ENCODE measurements at places on chromosomes 1 and 21.

DNA sequence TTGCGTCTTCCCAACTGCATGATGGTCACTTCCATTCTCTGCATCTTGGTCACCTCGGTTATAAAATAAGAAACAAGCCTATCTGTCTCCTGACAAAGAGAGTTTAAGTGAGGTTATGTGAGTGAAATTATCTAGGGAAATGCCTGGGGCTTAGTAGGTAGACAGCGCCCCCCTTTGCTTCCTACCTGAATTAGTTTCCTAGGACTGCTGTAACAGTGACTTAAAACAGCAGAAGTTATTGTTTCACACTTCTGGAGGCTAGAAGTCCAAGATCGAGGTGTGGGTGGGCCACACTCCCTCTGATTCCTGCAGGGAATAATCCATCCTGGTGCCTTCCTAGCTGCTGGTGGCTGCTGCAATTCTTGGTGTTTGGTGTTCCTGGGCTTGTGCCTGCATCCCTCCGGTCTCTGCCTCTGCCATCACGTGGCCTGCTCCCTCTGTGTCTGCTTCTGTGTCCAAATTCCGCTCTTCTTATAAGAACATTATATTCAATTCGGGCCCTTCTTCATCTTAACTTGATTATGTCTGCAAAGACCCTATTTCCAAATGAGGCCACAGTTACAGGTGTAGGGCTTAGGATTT, 92.6 kb downstream of the IGSF21 start:
- no peak for DNase-seq

DNA sequence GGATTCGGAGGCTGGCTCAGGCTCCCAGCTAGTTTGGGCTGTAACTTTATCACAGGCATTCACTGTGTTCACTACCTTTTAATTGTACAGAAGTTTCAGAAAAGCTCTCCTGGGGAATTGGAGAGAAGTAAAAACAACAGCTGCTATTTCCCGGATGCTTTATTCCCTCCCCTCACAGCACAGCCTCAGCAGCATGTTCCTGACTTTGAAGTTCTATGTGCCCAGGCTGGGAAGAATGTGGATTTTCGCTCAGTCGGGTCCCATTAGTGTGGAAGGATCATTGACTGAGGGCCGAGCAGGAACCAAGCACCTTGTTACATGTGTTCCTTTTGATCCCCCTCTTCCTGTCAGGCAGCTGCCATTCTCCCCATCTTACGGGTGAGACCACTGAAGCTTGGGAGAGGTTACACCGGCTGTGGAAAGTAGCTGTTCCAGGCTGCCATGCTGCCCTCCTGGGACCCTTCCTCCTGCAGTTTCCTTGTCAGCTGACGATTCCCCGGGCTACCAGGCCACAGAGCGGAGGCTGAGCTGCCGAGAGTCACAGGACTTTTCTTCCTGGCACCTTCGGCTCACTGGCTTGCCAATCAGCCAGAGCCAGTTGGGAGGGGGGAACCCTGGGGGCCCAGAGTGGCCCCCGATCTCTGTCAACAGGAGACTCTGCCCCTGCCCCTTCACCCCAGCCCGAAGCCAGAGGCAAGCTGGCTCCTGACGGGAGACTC, 223.1 kb upstream of the TMEM51 start:
- DNase-seq: no peak

GRCh38 chr21:40668555-40669275, 178.2 kb downstream of the DSCAM start:
- no peak for DNase-seq

- no peak for DNase-seq
Observed at GRCh38 chr1:200737647-200738291, 924 bp upstream of the CAMSAP2 start.

DNA sequence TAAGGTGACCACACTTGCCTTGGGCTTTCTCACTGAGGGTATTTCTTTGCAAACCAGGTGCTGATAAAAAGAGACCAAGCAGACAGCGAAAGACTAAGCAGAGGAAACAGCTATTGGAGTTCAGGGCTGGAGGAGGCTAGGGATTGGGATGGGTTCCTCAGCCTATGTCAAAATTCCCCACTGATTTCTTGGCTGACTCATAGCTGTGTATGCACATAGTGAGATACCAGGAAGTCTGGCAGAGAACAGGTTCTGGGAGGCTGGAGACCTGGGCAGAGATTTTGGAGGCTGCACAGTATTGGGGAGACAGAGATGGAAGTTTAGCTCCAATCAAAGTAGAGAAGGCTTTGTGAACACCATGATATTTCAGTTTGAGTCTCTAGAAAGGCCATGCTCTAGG, 25.3 kb downstream of the YARS1 start:
- DNase-seq: no peak

DNA sequence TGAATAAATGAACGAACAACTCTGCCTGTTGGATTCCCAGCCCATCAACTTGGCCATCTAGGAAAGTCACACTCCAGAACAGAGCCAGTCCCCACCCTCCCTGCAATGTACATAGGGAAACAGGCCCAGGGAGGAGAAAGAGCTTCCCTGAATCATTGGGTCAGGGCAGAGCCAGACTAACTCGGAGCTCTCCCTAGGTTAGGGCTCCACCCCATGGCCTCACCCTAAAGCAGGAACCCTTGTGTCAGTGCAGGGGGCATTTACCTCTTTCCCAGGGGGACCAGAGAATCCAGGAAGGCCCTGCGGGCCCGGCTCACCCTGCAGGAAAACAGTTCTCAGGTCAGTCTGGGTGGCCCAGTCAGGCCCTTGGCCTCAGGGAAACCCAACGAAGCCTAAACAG, 11.6 kb downstream of the COL9A2 start:
- no peak for DNase-seq

GRCh38 chr1:3471356-3472087, 17.1 kb downstream of the ARHGEF16 start:
- no peak for DNase-seq

DNA sequence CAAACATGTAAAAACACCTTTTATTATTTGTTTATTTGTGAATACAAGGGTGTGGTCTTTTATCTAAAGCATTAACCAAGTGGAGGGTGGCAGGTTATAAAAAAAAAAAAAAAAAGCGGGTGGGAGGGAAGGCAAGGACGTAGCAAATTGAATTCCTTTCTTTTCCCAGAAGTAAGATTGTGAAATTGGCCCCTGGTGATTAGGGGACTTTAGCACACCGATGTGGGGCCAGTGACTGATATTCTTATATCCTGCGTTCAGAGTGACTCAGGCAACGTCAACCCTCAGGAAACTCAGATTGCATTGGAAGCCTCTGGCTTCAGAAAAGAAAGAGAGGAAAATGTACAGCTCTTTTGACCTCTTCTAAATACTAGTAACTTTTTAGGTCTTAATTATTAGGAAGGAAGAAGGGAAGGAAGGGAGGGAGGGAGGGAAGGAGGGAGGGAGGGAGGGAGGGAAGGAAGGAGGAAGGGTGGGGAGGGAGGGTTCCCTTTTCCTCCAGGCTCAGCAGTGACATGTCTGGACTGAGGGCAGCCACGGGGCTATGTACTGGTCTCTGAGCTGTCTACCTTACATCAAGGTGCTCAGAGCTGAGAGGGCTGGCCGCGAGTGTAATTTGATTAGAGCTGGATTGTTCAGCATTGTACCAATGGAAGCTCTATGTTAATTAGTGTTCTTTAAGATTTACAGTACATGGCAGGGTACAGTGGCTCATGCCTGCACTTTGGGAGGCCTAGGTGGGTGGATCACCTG, 30.2 kb downstream of the EVA1C start:
- no peak for DNase-seq

GRCh38 chr1:156499842-156500542, 583 bp downstream of the MEF2D start:
- DNase-seq: peak; percentile 59

GRCh38 chr1:153945131-153945794, 1.3 kb downstream of the DENND4B start:
- DNase-seq: peak; percentile 86

DNA sequence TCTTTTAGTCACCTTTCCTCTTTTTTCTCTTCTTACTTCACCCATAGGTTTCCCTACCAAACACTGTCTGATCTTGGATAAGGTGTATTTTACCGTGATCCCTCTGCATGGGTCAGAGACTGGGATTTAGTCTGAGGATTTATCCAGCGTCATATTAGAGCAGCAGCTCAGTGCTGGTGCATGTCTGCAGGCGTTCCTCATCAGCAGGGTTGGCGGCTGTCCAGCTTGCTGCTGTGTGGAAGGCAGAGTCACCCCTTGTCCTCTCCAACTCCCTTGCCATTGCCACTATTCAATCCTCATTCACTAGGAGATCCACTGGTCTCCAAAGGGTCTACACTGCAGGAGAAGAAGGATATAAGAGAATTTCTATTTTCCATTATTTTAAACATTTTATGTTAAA, 7.3 kb upstream of the FAM78B start:
- DNase-seq: no peak

DNA sequence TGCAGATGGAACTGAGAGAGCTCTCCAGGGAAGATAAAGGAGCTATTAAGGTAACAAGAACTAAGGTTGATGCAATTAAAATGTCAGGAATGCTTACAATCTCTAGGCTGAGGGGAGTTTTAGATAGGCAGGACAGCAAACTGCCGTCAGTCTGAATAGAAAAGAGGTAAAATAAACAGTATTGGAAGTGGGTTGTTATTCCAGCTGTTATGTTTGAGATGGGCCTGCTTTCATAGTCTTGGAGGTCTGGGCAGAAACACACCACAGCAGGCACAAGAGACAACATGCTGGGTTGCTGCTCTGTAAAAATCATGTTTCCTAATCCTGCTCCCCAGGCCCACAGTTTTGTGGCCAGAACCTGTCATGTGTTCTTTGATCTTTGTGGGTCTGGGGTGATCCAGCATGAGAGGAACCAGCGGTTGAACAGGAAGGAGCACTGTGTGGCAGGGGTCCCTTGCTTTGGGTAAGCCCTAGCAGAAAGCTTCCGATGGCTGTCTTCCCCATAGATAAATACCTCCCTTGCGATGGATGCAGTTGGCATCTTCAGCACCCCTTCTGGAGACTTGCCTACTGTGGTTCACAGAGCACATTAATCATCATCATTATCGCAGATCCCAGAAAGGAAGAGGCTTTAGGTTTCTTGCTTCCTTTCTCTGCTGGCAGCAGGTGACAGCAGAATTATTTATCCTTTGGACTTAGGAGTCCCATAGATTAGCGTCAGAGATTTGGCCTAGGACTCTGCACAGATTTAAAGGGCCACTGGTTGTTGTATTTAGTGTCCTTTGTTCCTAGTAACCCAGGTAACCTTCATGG, 97.1 kb downstream of the AK5 start:
- no peak for DNase-seq

- peak; percentile 84 for DNase-seq
Observed at GRCh38 chr1:235093696-235094592, 34.7 kb downstream of the TOMM20 start.

DNA sequence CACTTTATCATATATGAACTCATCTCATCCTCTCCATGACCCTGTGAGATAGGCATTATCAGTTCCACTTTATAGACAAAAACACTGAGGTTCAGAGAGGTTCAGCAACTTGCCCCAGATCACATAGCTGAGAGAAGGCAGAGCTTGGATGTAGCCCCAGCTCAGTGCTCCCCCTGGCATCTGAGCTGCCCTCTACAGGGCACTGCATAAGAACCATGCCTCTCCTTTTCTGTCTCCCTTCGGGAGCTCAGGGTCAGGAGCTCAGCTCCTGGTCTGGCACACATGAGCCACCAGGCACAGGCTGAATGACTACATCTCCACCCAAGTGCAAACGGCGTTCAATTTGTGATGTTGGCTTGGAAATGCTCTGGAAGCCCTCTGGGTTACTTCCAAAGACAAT, 16.9 kb downstream of the RAB7B start:
- DNase-seq: no peak

DNA sequence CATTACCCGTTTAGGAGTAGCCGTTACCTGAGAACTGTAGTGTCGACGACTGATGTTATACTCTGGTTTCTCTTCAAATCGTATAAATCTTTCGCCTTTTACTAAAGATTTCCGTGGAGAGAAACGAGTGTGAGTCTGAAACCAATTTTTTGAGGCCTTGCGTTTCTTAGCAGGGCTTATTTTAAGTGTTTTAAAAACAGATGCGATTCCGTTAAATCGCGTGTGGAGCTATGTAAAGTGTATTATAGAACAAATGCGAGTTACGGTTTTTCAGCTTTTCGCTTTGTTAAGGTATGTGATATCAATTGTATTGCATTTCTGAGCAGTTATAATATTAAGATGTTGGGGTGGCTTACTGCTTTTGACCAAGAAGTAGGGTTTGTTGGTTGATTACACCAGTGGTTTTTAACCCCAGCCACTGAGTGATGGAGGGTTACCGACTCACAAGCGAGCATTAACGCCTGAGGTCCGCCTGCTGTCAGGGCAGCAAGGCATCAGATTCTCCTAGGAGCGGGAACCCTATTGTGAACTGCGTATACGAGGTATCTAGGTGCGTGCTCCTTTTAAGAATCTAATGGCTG, 18.0 kb downstream of the KIAA2013 start:
- peak; percentile 87 for DNase-seq

- DNase-seq: no peak
Observed at GRCh38 chr1:107883562-107883961, 81.4 kb downstream of the VAV3 start.

DNA sequence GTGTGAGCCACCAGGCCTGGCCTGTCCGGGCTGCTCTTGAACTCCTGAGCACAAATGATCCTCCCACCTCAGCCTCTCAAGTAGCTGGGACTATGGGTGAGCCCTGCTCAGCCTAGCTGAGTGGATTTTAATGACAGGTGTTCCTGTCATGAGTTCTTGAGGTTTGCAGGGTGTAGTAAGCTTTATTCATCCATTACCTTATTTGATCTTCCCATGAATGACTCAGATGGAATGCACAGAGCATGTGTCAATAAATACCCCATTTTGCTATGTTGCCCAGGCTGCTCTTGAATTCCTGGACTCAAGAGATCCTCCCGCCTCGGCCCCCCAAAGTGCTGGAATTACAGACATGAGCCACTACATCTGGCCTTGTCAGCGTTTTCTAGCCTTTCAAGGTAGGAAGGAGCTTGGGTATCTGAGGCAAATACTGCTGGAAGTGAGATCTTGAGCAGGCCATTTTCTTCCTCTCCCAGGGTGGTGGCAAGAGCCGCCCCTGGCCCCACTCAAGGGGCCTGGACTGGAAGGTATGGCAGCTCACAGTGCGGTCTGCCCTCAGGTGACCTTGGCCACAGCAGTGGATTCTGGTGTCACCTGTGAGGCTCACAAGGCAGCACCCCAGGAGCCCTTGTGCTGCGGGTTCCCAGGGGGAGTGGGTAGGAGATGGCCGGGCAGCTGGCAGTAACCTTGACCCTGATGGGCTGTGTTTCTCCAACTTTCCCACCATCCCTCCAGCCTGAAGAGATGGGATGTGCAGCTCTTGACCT, 20.0 kb downstream of the PIK3CD start:
- no peak for DNase-seq

DNA sequence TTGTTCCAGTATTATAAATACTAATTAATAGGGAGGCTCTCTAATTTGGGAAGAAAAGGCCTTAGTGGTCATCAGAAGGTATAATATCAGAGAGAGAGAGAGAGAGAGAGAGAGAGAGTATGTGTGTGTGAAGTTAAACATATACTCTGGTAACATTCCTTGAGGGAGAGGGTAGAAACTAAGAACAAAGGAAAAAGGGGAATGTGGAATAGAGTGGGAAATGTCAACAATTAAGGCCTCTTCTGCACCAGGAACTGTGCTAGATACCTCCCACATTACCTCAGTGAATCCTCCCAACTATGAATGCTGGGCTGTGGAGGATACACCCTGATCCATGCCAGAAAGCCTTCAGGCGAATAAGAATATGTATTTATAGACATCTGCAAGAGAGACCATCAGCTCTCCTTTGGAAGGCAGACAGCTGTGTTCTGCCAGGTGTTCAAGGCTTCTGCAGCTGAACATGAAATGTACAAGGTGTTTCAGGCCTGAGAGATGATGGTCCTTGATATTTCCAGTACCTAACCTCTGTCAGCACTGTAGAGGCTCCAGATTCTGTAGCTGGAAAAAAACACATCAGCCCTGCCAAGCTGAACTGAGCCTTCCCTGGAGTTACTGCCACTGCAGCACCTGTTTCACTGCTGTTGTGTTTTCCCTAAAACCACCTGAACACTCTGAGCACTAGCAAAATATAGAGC, 29.1 kb downstream of the TBX15 start:
- DNase-seq: no peak
